ENCODE measurements at places on chromosomes 5 and 9.

- DNase-seq, result no peak
These were observed 22.6 kb downstream of the CLPTM1L start for GRCh38 chr5:1322036-1322900.

DNA sequence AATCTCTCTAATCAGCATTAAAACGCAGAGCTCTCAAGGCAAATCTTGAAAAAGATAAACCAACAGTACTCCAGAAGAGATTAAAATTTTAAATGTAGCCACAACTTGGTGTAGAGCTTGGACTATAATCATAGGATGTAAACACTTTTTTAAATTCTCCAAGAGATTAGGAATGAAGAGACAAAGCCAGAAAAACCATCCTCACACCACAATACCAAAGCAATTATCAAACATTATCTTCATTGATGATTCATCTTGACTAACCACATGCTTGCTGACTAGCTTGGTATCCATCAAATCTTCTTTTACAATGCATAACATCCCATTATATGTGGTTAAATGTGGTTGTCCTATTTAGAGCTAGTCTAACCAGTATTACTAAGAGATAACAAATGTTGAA, 815.1 kb downstream of the TLE1 start:
- no peak for DNase-seq

GRCh38 chr9:119789987-119790386, 420.8 kb upstream of the BRINP1 start:
- no peak for DNase-seq

- no peak for DNase-seq
These were observed 22.7 kb downstream of the ANKRD33B start for GRCh38 chr5:10586555-10586954.

DNA sequence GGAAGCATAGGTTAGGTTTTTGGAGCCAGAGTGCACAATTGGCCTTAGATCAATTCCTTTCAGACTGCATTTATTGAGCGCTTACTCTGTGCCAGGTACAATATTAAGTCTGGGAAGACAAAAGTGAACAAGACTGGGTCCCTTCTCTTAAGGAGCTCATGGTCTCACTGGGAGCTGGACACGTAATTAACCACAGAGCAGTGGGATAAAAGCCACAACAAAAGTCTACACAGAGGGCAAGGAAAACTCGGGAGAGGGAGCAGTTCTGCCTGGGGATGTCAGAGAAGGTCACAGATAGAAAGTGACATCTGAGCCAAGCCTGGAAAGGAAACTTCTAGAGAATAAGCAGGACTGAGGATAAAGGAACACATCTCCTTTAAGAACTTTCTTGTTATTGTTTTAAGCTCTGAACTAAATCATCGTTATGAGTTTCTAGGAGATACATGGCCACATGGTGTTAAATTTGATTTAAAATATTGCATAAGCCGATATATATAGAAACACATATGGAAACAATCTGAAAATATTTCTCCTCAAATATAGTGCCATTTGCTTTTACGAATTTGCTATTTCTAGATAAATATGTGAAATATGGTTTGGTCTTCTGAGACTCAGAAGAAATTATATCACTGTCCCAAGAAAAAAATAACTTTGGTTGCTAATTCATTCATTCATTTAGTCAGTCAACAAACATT, 40.1 kb upstream of the PDE8B start:
- no peak for DNase-seq

GRCh38 chr5:163914910-163915309, 409.5 kb downstream of the MAT2B start:
- DNase-seq, result no peak

GRCh38 chr5:12974856-12975255, 969.6 kb downstream of the DNAH5 start:
- no peak for DNase-seq

GRCh38 chr9:100600521-100601079, 22.7 kb downstream of the CAVIN4 start:
- DNase-seq, result no peak
